Naive thymus-derived CD8-positive, alpha-beta T cell (primary cell): ENCODE measurements at places on chromosomes 2 and 18. TPM values are rescaled to one million over a fixed set of nuclear protein-coding genes. Genes with fewer than 3 reads are reported as not detected.

Gene POTEJ
- total RNA-seq = not detected

Gene IL36A
- total RNA-seq = 2.1 TPM

Gene LBX2
- not detected for total RNA-seq

Gene CYS1
- total RNA-seq = not detected

Gene CHPF
- total RNA-seq = 3.7 TPM

Gene LIMS4
- 0.23 TPM for total RNA-seq

Gene CHRNA1
- total RNA-seq = not detected

Gene SRD5A2
- total RNA-seq = not detected

Gene CRYGD
- not detected for total RNA-seq

Gene IGFBP2
- total RNA-seq = not detected

Gene ERFE
- total RNA-seq = not detected

Gene REG1B
- not detected for total RNA-seq

Gene FEV
- total RNA-seq = not detected

Gene ASB18
- not detected for total RNA-seq

Gene NAB1
- total RNA-seq = 20.1 TPM

Gene SERPINB12
- total RNA-seq = not detected

Gene FSHR
- not detected for total RNA-seq

Gene PARD6G
- total RNA-seq = 0.25 TPM

Gene BMPR2
- total RNA-seq = 35.4 TPM

Gene PDE11A
- total RNA-seq = not detected

Gene ANKRD62
- not detected for total RNA-seq

Gene FOXD4L1
- total RNA-seq = 0.41 TPM

Gene SLC38A11
- 0.42 TPM for total RNA-seq
